ENCODE measurements at places on chromosomes 11 and 22.
A peak's percentile ranks its signal among the peaks of the same experiment; 100 is the strongest.

DNA sequence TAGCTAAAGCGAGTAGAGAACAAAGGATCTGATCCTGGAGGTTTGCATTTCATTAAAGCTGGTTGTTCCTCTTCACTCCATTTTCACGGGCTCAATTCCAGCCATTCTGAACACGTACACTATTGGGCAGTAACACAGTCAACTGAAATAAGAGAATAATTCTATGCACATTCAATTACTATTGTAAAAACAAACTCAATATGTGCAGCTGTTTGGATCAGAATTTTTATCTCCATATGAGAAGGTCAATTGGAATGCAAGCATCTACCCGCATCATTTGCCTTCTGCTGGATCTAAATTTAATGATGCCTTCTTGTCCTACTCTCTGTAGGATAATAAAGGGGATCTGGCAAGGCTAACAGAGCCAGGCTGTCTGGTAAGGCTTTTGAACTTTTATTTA is 562.8 kb upstream of the CCDC179 start:
- no peak for DNase-seq

DNA sequence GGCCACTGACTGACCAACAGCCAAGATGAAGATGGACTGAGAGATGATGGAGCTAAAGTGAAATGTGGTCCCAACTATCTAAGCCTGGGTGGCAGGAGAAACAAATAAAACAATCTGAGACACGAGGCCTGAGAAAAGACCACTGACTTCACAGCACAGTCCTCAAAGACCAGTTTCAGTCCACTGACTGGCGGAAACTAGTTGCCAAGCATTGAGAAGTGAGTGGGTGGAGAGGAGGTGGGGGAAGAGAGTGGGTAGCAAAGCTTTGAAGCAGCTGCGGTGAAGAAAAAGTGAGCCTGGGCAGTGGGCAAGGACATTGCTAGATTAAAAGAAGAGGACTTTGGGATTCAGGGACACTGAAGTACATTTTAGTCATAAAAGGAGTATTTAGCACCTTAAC is 1.9 kb downstream of the MS4A1 start:
- no peak for DNase-seq

- no peak for DNase-seq
Measured at GRCh38 chr11:121207485-121208115, 85.0 kb upstream of the SC5D start.

DNA sequence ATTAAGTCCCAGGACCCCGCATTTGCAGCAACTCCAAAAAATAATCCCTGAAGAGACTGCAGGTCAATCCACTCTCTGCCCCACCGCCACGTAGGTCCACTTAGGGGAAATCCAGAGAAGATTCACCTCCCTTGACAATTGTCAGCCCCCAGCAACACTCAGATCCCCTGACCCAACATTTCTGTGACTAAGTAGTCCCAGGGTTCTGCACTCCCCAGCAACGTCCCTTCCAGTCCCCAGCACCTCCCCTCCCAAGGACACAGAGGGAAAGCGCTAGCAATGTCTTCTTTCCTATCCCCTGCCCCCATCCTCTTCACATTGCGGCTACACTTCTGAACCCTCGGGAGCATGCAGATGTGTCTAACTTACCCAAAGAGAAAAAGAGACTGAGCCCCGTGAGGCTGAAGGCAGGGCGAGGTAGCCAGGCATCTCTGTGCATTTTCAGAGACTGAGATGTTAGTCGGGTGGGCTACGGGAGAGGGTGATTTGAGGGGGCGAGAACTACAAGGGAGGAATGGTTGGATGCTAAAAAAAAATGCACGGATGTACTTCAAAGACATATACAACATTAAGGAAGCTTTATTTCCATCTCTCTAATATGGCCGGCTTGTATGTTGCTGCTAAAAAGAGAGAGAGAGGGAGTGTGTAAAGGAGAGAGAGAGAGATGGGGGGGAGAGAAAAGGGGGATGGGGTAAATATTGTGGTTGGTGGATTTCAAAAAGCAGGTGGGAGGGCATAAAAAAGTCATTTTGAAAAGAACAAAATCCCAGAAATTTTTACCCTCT is at the start of gene SCN2B:
TSS of gene SCN2B (minus strand) at position 647 of the 785 bp plus-strand sequence. CDS start at position 439, 208 bp downstream.
- DNase-seq: no peak

GRCh38 chr11:124611064-124611463 is at the start of gene PANX3:
Gene PANX3 (plus strand): TSS chr11:124611428. CDS start chr11:124611557, 129 bp downstream.
- DNase-seq: no peak

DNA sequence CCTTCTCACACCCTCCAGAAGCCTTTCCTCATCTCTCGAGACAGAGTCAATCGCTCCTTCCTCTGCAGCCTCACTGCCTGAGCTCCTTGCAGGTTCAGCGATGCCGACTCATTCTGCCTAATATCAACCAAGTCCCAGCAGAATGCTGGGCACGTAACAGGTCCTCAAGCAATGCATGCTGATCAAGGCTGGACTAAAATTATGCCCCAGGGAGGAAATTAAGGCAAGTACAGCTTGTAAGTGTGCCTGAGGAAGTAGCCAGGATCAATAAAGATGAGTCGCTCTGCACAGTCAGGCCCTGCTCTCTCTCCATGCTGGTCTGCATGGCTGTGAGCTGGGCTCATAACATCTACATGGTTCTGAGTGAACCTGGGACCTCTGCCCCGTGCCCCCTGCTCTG is 25.6 kb upstream of the NRIP3 start:
- DNase-seq: no peak

DNA sequence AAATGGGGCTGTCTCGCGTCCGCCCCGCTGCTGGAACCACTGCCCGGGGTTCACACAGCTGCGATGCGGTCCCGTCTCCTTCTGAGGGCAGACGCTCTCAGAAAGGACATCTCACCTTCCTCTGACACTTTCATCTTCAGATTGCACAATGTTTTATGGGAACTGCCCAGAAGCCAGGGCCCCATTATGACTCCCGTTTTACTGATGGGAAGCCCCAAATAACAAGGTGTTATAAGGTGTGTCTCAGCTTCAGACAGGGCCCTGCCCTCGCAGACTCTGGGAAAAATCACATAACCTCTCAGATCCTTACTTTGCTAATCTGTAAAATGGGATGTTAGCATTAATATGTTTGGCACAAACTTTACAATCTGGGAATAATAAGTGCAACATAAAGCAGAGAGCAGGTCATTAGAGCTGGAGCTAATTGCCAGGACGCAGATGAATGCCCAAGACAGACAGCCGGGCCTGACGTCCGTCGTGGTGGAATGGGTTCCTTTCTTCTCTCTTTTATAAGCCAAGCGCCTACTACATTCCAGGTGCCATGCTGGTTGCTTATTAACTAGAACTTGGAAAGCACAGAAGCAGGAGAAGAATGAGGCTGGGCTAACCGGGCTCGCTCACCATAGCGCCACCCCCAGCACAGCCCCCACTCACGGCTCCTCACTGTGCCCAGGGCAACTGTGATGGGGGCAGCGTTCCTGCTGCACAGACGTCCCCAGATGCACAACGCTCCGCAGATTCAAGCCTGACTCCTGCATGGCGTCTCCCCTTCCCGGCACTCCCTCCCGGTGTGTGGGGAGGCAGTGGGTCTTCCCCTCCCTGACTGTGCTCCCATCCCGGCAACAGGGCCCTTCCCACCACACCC is 43.8 kb downstream of the TRMU start:
- no peak for DNase-seq

DNA sequence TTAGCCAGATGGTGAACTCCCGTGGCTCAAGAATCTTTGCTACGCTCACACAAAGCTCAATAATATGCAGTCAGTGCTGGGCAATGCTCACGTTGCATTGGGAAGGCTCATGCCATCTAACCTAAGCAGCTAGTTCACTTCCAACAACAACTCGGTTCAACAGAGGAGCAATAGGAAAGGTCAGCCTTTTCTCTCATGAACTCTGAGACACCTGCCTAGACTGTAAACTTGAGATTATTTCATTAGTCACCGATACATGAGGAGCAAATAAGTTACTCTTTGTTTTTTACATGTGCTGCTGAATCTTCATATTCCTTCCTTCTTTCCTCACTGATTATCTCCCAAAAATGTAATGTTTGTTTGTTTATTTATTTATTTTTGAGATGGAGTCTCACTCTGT is 9.0 kb downstream of the SLC5A4 start:
- DNase-seq: no peak

GRCh38 chr22:31970490-31971444 is 26.4 kb downstream of the YWHAH start:
- DNase-seq: peak; percentile 33

DNA sequence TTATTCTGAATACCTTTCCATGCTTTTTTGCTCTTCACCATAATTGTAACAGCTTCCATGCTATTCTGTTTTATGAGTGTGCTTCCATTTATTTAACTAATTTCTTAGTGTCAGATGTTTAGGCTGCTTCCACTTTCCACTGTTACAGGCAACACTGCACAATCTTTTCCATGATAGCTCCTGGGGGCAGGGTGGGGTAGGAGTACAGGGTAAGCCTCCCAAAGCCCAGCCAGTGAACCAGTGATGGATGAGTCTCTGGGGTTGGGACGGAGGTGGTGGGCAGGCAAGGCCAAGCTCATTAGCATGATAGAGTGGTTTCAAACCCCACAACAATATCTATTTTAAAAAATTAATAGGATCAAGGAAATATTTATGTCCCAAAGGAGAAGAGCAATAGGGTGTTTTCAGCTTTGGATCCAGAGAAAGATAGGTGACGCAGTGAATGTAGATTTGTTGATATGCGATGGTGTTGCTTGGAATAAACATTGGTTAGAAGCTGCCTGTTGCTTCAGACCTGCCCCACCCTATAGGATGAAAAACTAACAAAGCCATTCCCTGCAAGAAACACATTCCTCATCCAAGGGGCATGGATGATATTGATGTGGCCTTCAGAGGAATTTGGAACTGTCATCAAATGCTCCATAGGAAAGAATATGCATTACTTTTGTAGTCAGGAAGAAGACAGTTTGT is 17.1 kb upstream of the ELF5 start:
- DNase-seq: no peak

DNA sequence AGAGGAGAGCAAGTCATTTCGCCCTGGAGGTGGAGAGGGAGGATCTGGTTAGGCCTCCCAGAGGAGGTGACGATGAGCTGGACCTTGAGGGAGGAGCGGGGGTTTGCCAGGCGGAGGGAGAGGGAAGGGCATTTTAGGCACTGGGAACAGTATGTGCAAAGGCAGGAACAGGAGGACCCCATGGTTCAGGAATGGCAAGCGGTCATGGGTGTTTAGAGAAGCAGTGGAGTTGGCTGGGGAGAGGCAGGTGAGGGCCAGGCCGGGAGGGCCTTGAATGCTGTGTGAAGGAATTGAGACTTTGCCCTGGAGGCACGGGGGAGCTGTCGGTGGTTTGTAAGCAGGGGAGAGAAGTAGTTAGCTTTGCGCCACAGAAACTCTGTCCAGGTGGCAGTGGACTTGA is 10.3 kb downstream of the PRDM11 start:
- DNase-seq: no peak

- no peak for DNase-seq
Measured at GRCh38 chr22:39654131-39654926, 83.8 kb downstream of the CACNA1I start.

DNA sequence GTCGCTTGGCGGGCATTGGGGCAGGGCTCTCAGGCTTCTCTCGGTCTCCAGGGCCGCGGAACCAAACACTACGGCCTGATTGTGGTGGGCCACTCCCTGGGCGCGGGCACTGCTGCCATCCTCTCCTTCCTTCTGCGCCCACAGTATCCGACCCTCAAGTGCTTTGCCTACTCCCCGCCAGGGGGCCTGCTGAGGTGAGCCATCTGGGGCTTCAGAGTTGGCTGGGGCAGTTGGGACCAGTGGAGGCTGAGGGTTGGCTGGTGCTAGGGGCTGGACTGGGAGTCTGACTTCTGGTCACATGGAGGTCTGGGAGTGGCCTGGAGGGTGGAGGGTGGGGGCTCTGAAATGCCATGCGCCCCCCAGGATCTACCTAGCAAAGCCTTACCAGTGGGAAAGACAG is 15.3 kb upstream of the MYRF start:
- DNase-seq: no peak

DNA sequence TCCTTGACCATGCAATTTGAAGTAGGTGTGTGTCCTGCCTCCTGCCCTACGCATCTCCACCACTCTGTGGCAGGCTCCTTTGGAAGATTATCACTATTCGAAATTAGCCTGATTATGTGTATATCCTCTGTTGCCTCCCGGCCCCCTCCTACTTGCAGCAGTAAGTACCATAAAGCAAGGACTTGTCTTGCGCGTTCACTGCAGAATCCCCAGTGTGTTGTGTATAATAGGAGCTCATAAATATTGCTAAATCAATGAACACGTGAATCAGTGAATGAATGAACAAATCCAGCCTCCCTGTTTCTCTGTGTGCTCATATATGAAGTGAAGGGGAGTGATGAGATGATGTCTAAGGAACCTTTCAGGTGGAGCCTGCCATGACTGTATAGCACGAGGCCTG is 210.7 kb downstream of the DBX1 start:
- DNase-seq: no peak

DNA sequence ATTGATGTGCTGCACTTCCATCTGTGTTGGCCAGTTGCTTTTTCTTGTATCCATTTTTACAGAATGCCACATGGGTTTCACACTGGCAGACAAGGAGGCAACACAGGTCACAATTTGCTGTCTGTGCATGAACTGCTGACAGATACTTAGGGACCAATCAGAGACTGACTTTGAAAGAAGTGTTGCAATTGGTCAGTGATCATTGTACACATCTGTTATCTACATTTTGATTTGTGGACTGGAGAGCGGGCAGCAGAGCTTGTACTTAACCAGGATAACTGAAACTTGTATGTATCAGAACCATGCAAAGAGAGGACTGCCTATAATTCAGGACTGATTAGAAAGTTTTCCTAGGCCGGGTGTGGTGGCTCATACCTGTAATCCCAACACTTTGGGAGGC is 21.8 kb downstream of the PRR5 start:
- DNase-seq: no peak

GRCh38 chr11:125433454-125434121 is 62.5 kb downstream of the FEZ1 start:
- DNase-seq: no peak

DNA sequence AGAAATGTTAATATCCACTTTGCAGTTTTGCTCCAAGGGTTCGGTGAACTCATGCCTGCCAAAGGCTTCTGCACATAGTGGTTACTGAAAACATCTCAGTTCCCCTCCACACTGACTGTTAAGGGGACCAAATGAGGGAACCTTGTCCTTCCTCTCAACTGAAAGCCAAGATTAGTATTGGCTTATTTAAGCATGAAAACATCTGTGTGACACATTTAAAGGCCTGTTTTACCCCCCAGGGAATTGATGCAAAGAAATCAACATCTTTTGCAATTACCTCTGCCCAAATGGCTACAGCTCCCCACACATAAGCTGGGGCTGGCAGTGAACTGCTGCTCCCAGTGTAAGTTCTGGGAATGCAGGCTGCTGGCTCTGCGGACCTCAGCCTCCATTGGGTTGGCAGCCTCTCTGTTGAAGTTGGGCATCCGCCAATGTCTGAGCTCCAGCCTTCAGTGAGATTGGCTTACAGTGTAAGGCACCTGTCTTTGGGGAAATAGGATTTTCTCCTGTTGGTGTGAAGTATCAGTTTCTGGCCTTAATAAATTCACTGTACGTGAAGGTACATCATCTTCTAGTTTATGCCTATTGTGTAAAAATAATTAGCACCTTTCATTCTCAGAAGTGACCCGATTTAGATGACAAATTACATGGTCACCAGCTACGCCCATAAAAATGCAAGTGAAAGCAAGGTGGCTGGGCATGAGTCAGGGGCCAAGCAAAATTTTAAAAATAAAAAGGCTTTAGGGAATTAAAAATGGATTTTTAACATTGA is 213.4 kb upstream of the SYN3 start:
- no peak for DNase-seq

- no peak for DNase-seq
Measured at GRCh38 chr11:10407055-10407454, 48.0 kb upstream of the AMPD3 start.
